NCI-H460 (cell line): ENCODE measurements at places on chromosomes 1 and 21. TPM values are rescaled to one million over a fixed set of nuclear protein-coding genes. Genes with fewer than 3 reads are reported as not detected.

GRCh38 chr1:147466543-147466942, 74.8 kb upstream of the BCL9 start:
- no peak for DNase-seq

GRCh38 chr21:33039536-33039935, 13.8 kb downstream of the OLIG2 start:
- DNase-seq: no peak

DNA sequence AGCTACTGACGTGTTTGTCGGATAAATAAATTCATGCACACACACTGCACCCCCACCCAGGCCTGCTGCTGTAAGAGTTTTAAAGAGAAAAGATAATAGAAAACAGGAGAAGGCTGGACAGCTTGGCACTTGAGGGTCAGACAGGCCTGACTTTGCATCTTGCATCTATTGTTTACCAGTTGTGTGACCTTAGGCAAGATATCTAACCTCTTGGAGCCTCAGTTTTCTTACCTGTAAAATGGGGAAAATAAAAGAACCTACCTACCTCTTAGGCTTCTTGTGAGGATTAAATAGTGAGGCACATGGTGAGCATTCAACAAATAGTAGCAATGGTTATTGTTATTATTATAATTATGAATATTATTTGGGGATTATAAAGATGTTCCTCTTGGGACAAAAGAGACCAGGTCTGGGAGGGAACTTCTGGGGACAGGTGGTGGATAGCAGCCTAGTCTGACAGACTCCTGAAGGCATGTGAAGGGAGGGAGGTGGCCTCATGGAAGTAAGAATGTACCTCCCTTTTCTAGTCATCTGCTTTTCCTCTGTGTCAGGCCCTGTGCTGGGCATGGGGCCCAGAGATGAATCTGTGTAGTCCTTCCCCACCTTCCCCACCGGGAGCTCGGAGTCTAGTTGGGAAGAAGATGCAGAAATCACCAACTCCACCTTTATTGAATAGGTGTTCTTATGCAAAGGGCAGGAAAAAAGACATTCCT, 18.3 kb upstream of the EPB41 start:
- no peak for DNase-seq

DNA sequence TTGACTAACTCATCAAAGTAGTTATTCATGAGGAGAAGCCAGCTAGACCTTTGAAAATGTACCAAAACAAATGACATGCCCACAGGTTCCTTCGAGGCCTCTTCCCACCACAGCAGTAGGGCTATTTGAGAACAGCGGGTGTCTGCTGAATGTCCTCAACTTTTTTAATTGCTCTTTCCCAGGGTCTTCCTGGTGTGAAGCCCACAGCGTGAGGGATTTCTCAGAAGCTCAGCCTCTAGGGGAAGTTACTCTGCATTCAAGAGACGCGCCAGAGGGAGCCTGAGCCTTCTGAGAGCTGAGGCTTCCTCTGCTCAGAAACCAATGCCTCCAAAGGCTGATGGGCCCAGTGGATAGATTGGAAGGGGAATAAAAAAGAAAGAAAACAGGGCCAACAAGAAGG, 153.6 kb downstream of the OLFM3 start:
- DNase-seq: no peak

- DNase-seq: no peak
These were observed 32.8 kb upstream of the SCMH1 start for GRCh38 chr1:41274752-41275545.

DNA sequence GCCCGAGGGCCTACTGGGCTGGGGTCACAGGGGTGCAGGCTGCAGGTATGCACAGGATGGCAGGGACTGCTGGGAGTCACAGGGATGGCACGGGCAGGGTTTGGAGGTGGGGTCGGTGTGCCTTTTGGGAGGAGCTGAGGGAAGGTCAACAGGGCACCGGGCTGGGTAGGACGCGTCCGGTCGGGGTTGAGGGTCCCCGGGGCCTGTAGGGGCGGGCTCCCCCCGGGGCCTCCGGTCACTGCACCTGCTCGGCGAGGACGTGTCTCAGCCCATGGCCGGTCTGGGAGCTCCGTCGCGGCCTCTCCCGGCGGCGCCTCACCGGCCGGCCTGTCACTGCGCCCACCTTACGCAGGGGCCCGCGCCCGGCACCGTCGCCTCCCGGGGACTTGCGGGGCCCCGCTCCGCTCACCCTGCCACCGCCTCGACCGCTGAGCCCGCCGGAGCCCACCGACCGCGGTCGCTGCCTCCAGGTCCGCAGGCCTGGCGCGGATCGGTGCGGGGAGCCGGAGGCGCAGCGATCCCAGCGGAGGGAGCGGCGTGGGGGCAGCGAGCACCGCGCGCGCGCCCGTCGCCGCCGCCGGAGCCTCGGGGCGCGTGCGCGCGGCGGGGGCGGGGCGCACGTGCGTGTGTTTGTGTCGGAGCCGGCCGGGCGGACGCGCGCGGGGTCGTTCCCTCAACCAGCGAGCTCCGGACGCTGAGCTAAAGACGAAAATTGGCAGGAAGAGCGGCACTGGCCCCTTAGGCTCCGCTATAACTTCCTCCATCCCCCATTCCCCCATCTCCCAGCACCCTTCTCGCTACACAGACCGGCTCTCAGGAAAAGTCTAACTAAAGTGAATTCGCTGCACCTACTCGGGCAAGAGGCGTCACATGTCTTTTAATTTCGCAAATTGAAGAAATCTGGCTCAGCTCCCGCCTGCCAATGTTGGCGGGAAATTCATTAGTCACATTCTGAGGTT, at the start of gene AMIGO1:
Gene AMIGO1 (minus strand): TSS at position 552 of the 959 bp plus-strand sequence. CDS start 815 bp downstream, outside the sequence.
- no peak for DNase-seq

- DNase-seq: no peak
These were observed 122.3 kb downstream of the SLC30A10 start for GRCh38 chr1:219806020-219806419.

LCE2A gene
- total RNA-seq: not detected in 2 replicates

PRR9 gene
- not detected in 2 replicates for total RNA-seq

TEX38 gene
- not detected in 2 replicates for total RNA-seq

DNA sequence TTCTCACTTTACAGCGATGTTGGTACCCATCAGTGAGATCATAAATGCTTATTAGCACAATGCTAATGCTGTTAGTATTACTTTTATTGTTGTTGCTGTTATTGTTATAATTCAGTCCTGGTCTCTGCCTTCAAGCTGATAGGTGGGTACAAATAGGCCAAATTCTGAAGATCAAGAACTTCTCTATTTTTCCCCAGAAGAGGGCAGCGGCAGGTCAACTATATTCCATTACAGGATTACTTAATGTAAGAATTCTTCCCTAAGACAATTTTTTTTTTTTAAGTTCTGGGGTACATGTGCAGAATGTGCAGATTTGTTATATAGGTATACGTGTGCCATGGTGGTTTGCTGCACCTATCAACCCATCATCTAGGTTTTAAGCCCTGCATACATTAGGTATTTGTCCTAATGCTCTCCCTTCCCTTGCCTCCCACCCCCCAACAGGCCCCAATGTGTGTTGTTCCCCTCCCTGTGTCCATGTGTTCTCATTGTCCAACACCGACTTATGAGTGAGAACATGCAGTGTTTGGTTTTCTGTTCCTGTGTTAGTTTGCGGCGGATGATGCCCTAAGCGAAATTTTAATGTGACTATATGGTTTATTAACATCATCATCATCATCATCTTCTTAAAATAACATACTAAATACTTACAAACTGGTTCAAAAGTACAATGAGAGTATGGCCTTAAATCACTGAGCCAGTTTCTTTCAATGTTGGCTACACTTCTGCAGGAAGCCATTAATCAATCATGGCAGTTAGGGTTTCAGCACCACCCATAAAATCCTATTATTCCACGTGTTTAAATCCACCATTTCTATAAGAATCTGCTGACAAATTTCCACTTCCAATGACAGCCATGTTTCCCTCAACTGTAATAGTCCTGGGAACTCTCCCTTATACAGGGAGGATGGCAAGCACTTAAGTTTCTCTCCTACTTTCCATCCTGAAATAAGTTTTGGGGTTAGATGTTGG, 19.2 kb downstream of the SLC19A2 start:
- peak; percentile 38 for DNase-seq

DNA sequence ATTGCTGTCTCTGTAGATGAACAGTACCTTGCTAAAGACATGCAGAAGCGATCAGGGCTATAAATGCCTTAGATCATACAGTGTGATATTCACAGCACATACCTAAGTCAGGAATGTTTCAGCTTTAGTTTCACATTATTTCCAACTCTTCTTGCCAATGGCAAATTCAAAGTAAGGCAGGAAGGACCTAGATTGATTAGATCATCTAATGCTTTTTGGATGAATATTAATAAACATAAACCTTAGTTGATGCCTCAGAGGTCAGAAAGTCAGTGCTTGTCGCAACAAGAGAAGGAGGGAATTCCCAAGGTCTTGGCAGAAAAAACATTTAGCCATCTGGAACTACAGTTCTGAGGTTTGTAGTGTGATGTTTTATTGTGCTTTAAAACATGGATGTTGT, 122.3 kb downstream of the TNFSF18 start:
- DNase-seq: no peak

DNA sequence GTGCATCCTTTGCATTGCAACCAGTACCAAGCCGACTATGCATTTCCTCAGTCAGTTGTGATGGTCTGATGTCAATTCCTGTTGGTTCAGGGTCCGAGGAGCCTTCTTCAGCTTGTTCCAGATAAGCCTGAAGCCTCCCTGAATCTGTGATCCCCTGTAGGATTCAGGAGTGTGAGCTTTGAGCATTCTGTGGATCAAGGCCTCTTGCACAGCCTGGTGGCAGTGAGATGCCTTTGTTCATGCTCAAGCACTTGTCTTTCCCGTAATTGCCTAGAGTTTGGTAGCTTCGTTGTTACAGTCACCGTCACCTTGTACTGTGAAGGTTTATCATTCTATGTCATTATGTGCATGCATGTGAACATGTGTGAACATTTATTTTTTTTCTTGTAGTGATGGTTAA, 103.5 kb downstream of the PBX1 start:
- DNase-seq: no peak

- no peak for DNase-seq
These were observed 7.7 kb downstream of the RPE65 start for GRCh38 chr1:68442006-68442405.

DDR2 gene
- total RNA-seq: 0.61 and 0.77 TPM in 2 replicates

DNA sequence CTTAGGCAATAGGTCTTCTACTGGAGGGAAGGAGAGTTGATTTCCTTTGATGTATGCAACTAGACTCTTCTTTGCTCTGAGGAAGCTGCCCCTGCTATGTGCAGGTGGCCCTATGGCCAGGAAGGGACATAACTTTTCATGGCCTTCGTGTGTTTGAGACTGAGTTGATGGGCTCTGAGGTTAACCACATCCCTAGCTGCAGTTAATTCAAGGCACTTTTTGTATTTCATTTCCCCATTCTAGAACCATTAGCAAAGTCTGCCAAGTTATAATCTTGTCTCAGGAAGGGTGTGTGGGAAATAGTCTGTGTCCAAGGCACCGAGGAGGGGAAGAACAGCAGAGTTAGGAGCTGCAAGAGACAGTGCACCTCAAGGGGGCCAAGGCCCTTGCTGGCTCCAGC, 2.5 kb downstream of the FCRL4 start:
- no peak for DNase-seq

DNA sequence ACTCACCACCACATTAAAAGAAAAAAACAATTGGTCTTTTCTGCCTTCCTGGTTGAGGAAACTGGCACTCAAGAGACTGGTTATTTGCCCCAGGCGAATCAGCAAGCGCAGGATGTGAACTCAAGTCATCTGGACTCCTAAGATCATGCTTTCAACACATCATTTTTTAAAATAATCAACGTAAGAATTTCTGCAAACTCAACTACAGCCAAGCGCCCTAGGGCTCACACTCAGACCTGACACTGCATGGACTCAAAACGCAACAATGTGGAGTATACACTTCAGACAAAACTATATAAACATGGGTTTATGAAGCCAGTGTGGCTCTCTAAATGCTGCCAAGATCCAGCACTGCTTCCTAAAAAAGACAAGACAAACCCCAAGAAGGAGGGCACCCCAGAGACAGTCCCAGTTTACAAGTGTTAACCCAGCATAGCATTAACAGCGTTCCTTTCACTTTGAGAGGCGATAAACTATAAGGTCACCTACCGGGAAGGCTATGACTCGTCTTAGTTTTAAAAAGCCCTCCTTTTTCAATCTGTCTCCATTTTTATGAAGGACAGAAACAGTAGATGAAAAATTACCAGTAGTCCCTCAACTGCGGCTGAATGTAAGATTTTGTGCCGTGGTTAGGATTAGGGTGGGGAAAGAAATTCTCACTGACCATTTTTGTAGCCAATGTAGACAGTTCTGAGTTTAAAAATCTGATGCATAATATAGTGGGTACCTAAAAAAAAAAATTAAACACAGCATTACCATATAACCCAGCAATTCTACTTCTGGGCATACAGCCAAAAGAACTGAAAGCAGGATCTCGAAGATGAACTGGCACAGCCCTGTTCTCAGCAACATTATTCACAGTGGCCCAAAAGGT, 54.8 kb downstream of the SIPA1L2 start:
- peak; percentile 49 for DNase-seq

DNA sequence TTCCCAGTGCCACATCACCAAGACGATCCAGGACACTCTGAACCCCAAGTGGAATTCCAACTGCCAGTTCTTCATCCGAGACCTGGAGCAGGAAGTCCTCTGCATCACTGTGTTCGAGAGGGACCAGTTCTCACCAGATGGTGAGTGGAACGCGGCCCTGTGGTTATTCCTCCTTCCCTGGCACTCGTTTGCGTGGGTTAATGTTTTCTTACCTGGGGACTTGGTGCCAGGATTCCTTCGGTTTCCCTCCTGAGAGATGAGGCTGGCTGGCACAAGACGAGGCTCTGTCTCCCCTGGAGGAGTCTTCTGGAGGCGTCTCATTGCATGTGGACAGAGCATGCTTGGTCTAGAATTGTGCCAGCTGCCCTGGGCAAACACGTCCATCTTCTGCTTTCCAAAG, 29.3 kb downstream of the ATP5PO start:
- DNase-seq: no peak

DNA sequence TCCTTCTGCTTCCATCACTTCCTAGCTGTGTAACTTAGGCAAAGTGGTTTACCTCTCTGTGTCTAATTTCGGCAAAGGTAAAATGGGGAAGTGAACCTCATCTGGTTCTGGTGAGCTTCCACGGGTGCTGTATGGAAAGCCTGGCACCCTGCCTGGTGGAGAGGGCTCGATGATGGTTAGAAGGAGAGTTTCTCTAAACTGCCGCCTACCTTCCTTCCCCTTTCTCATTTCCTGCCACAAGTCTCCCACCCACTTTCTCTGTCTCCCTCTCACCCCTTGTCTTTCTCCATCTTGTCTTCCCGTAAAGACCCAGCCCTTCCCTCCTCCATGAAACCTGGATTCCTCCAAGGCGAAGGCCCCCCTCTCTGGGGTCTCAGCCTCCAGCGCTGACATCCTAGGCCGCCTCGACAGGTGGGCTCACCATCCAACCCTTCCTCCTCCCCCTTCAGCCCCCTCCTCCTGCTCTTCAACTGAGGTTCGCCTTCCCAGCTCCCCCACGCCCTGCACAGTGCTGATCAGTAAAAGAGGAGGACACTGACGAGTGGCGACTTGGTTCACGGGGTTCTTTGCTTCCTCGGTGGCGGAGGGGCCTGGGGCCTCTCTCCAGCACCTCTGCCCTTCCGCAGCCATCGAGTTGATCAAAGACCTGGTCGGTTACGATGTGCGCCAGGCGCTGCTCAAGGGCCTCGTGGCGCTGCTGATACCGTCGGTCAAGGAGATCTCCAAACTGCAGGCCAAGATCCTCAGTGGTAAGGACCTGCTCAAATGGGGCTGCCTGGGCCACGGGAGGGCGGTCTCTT, 7.3 kb downstream of the RNU5D-1 start:
- DNase-seq: no peak

RHCE gene
- not detected in 2 replicates for total RNA-seq

SMIM1 gene
- not detected in 2 replicates for total RNA-seq
